ENCODE measurements at places on chromosomes 1 and 21.

DNA sequence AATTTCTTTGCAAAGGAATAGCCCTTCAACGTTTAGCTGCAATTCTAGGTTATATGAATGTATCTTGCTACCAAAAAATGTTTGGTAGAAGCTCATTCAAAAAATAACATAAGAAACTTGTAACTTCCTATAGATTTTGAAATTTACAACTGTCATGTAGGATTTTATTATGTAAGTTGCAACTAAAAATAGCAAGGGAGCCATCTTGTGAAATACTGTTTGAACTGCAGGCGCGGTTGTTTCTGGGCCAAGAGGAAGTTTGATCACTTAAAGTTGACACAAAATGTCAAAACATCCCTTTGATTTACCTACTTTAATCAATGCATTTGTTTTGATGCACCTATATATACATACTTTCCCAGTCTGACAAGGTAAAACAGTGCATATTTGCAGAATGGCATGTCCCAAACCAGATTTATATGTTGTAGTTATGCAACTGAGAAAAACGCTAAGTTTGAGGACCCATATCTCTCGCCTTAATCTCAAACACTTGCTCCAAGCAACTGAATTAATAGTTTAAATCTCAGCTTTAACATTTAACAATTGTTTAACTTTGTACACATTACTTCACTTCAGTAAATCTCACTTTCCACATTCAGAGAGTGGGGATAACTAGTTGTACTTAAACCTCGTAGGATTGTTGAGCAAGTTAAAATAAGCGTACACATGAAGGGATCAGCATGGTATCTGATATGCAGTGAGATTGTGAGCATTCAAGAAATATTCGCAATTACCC, 63.9 kb downstream of the KCNK2 start:
- DNase-seq: no peak

DNA sequence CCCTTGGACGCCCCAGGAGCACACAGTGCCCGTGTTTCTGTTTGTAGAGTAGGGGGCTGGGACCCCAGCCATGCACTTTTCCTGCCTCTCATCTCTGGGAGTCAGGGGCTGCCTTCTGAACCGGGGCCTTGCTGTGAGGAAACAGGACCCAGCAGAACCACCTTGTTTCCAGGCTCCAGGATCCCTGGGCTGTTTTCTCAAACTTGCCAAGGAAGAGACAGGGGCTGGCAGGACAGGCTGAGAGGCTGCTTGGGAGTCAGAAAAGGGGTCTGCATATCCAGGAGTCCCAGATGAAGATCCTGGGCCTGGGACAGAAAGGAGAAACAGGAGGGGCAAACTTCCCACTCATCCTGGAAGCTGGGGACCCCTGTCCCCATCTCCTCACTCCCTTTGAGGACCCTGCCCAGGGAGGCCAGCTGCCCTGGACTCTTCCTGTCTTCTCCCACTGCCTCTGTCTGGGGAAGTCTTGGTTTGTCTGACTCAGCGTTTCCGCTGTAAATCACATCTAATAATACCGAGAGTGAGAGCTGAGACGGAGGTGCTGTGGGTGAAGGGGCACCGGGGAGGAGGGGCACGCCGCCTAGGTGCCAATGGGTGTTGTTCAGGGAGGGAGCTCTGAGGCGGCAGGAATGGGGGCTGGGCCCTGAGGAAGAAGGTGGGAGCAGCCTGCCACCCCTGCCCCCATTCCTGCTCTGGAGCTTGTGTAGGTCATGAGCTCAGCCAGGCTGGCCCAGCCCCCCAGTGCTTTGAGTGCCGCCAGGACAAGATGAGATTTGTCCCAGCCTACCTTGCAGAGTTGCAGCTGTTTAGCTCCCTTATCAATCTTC, 16.7 kb downstream of the POU3F1 start:
- no peak for DNase-seq

DNA sequence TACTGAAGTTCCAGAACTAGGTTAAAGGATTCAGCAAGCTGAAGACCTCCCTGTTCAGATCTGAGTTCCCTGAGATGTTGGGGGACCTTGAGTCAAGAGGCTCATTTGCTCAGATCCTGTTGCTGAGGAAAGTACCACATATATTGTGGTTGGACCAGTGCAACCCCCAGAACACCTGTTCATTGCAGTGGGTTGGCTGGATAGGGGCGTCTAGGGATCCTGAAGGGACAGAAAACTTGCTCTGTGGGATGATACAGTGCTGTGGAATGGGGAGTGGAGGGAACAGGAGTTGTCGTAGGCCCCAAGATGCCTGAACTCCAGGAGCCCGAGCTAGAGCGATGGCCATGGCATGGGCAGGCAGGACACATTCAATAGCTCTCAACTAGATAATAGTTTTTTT, 24.6 kb upstream of the MAPKAPK2 start:
- no peak for DNase-seq

GRCh38 chr1:36203554-36204346, 20.5 kb upstream of the THRAP3 start:
- DNase-seq: no peak

GRCh38 chr1:42385283-42385682, 4.7 kb downstream of the RIMKLA start:
- no peak for DNase-seq

All from stimulated activated CD4-positive, alpha-beta T cell treated with anti-CD3 and anti-CD28 coated beads, TNF-alpha, amount 100 ng/mL, for 1 hour (primary cell).